ENCODE measurements at places on chromosomes 5 and 9.

DNA sequence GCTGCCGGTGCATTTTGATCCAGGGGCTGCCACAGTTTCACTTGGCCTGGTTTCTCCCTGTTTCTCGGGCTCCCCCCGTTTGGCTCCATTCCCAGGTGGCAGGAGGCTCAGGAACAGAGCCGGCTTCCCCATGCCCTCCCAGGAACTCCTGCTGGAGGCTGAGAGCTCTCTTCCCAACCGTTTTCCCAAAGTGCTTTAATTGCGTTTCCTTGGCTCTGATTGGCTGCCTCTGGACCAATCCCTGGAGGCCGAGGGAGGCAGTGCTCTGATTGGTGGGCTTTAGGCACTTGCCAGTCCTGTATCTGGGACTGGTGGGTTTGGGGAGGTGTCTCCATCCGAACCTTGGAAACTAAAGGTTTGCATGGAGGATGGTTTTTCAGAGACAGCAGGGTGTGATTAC, 4.9 kb downstream of the TSPAN17 start:
- no peak for DNase-seq

DNA sequence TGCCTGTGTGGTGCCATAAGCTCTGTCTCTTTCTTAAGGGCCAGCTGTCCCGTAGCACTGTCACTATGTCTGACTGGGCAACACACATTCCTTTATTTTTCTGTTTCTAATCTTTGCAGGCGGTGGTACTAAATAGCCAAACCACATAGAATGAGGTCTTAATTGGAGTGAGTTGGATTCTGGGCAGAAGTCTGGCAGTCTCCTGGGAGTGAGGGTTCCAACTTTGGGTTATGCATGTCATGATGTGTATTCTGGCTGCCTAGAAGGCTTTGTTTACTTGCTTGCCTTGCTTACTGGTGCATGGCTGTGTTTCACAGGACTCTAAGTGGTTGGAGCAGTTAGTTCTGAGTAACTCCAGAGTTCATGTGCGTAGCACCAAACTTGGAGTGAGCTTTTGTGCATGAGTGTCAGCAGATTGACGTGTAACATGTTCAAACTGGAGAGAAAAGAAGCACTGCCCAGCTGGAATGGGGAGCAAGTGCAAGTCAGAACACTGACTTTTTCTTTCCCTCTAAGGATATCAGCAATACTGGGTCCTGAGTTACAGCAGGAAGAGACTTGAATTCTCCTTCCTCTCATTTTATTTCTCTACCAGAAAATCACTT, 185.8 kb downstream of the PCSK1 start:
- no peak for DNase-seq

- DNase-seq: no peak
Measured at GRCh38 chr9:128787659-128788058, 606 bp downstream of the TBC1D13 start.

- DNase-seq: no peak
Measured at GRCh38 chr9:115520646-115521045, 402.7 kb upstream of the TNC start.
